Stimulated activated CD8-positive, alpha-beta memory T cell treated with anti-CD3 and anti-CD28 coated beads, Interleukin-15, amount 100 ng/mL, for 4 hours (primary cell): ENCODE measurements at places on chromosomes 3 and 15.

DNA sequence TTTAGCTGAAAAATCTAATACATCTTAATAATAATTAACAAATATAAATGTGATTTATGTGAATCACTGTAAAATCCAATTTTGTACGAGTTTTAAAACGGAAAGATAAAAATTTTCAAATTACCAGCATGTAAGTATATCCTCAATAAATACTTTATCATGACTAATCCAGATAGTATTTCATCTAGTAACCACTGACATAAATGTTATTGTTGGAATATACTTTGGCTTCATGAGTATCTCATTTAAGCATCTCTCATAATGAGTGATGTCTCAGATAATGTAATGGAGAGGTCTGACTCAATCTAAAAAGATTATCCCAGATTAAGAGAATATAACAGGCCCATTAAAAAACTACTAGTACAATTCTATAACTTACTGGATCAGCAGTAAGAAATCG is 216.3 kb downstream of the STAG1 start:
- no peak for DNase-seq

- no peak for DNase-seq
These were observed 133.6 kb downstream of the TMEM108 start for GRCh38 chr3:133171831-133172230.

GRCh38 chr15:93027413-93027812 is 61.6 kb downstream of the RGMA start:
- DNase-seq = no peak

DNA sequence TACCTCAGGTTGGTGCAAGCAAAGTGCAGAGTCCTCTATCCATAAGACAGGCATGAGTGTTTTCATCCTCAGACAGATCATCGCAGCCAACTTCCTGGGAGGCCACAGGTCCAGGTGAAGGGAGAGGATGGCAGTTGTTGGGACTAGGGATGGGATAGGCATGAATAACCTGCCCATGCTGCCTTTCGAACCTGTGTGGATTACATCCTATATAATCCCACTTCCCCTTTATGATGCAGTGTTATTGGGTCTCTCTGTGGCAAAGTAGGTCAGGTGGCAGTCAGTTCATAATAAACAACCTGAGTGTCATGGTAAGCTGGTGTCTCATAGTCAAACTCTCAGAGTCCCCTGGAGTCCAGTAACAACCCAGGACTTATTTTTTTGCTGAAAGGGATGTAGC is 40.4 kb downstream of the CCR3 start:
- no peak for DNase-seq

DNA sequence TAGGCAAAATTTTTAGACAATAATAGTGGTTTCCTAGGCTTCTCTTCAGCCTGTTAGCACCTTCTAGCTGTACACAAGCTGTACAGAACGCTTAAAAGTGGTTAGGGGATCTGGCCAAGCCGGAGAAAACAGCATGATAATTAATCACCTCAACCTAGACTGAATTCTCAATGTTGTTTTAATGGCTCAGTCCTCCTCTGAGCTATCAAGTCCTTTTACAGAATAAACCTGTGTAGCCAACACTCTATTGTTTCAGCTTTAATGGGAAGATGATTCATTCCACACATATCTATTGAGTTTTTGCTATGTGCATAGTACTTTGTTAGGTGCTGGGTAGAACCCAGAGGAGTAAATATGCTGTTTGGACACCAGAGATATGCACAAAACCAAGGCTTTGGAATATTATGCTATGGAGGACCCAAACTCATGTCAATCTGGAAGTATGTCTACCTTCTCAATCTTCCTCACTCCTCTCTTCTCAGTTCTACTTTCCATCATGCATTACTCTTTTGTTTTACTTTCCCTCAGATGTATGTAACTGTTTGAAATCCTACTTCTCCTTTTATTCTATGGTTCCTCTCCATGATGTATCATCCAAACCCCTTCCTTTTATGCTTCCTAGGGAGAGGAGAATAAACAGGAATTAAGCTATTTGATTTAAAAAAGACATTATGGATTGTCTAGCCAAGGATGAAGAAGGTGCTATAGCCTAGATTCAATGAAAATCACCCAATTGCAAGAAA is 27.6 kb upstream of the UBE2E2 start:
- no peak for DNase-seq

- DNase-seq = no peak
These were observed 27.9 kb downstream of the SOX2 start for GRCh38 chr3:181739628-181740027.

- DNase-seq = no peak
These were observed 50.6 kb downstream of the KBTBD8 start for GRCh38 chr3:67048715-67049074.

- no peak for DNase-seq
These were observed 225.1 kb upstream of the NDN start for GRCh38 chr15:23912191-23912590.

DNA sequence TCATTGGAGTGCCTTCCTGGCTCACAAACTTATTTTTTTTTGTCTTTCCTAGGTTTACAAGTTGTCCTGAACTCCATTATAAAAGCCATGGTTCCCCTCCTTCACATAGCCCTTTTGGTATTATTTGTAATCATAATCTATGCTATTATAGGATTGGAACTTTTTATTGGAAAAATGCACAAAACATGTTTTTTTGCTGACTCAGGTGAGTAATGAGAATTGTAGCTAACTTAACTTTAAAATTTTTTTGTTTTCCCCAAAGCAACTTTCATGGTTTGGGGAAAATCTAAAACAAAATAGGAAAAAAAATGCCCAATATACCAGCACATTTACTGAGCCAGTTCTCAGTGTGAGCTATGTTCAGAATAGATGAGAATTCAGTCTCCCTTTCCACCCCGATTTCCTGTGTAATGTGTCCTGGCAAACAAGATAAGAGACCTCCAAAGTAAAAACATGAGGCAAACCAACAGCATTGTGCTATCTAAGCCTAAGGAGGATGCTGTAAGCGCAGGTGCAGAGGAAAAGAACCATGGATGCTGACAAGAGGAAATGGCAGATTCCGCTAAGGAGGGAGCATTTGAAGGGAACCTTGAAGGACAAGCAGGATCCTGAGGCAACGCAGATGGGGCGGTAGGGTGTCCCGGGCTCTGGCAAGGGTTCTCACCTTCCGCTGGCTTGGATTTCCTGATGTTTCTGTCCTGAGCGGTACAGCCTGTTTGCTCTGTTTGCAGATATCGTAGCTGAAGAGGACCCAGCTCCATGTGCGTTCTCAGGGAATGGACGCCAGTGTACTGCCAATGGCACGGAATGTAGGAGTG is 171.4 kb downstream of the CACNA1D start:
- no peak for DNase-seq

DNA sequence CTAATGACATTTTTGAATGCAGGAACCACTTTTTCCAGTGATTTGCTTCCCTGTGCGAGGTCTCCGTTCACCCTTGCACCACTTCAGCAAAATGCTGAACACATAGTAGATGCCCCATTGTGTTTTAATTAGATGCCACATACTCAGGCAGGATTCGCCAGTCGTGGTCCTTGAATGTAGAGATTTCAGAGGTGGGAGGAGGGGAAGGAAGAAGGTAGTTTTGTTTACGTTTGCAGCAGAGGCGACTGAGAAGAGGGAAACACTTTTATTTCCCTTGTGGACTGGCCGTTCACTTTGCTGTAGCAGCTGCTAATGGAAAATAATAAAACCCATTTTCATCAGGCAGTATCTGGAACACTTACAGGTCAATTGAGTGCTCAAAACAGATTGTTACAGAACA is 262.8 kb upstream of the TBL1XR1 start:
- DNase-seq = no peak

GRCh38 chr3:82053236-82053635 is 291.8 kb upstream of the GBE1 start:
- DNase-seq = no peak

- DNase-seq = no peak
These were observed 66.6 kb upstream of the TLE3 start for GRCh38 chr15:70164156-70164900.

- DNase-seq = no peak
These were observed 28.6 kb upstream of the ST8SIA2 start for GRCh38 chr15:92365084-92365483.

DNA sequence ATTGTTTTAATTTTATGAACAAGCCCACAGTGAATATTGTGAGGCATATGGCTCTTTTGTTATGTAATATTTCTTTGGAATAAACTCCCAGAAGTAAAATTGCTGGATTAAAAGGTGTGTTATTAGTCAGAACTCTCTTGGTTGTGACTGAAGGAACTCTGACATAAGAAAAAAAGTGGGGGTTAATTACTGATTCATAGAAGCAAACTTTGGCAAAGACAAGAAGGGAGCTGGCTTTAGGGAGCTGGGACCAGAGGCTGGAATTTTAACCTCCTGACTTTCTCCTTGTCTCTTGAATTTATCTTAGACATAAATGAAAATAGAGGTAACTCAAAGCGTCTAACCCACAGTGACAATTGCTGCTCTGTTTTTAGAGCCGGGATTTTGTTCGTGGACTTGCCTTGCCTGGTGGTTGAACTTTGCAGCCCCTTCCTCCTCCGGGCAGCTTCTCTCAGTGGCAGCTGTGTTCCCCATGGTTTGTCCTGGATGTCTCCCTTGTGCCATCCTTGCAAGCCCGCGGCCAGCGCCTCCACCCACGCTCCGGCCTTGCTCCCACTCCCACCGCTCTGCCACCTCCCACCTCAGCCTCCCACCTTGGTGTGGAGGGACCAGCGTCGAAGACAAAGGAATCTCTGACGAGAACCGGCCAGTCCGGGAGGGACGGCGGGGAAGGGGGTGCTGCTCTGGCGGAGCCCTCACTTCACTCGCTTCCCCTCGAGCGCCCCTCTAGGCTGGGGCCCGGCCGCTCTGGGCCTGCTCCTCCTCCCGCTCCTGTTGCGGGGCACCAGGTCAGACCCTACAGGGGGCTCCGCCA is 28.0 kb downstream of the ARHGAP31 start:
- DNase-seq = no peak

DNA sequence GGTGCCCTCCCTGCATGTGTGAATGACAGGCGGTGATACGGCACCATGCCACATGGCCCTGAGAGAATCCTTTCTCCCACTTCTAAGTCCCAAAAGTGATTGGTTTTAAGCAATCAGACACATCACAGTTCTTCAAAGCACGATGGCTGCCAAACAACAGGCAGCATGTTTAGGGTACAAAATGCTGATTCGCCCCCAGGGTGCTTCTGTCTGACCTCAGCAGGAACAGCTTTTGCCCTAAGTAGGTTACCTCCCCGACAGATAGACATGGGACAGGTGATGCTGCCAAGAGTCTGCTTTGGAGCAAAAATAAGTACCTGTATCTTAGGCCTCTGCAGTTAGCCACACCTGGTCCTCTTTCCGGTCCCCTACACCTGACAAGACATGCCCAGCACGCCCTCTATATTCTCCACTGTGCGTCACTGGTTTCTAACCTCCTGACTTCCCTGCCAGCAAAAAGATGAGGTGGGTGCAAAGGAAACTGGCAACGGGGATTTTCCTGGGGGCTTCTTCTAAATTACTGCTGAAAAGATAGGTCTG is 549.8 kb downstream of the FOXP1 start:
- no peak for DNase-seq

DNA sequence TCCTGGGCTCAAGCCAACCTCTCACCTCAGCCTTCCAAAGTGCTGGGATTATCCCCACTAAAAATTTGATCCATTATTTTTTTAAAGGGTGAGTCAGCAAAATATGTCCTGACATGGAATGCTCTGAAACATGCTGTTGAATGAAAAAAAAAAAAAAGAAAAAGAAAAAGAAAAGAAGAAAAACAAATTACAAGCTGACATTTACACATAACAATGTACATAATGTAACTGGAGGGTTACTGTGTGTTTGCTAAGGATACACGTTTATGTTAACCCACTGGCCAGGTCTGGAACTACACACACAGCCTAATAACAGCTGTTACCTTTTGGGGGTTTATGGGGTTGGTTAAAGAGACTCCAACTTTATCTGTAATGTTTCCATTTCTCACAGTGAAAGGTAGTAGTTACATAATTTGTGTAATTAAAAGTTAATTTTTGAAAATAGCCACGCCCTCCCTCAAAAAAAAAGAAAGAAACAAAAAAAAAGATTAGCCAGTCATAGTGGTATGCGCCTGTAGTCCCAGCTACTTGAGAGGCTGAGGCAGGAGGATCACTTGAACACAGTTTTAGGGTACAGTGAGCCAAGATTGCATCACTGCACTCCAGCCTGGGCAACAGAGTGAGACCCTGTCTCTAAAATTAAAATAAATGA is 3.1 kb upstream of the MESP2 start:
- no peak for DNase-seq

GRCh38 chr3:180306691-180307090 is 270.0 kb upstream of the PEX5L start:
- DNase-seq = no peak

DNA sequence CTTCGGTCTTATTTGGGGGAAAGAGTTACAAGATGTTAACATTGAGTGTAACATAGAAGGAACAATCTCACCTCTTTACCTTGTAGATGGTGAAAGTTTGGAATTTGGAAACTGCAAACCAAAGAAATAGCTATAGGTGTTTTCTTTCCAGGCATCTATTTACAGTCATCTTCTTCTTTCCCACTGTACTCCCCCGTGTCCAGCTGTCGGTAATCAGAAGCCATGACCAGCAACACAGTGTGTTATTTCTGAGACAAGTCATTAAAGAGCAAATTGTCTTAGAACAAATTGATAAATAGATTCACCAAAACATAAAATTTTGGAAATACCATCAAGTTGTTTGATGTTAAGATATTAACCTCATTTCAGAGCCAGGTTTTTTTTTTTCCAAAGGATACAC is 590.5 kb upstream of the NAALADL2 start:
- no peak for DNase-seq

DNA sequence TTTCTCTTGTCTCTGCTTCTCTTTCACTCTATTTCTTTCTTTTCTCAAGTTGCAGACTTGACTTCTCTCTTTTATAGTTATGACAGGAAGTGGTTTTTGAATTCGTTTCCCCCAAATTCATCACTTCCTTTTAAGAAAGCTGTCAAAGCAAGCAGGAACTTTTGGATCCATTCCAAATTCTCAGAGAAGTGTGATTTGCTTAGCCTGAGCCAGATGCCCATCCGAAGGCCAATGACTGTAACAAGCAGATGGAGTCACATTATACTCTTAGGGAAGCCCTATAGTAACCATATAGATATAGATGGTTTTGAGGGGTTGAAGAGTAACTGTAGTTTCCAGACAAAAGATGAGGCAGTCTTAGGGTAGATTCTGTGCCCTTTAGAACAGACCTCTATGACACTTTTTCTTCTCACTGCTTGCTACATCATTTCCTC is 592.0 kb upstream of the KCNMB2 start:
- DNase-seq = no peak

DNA sequence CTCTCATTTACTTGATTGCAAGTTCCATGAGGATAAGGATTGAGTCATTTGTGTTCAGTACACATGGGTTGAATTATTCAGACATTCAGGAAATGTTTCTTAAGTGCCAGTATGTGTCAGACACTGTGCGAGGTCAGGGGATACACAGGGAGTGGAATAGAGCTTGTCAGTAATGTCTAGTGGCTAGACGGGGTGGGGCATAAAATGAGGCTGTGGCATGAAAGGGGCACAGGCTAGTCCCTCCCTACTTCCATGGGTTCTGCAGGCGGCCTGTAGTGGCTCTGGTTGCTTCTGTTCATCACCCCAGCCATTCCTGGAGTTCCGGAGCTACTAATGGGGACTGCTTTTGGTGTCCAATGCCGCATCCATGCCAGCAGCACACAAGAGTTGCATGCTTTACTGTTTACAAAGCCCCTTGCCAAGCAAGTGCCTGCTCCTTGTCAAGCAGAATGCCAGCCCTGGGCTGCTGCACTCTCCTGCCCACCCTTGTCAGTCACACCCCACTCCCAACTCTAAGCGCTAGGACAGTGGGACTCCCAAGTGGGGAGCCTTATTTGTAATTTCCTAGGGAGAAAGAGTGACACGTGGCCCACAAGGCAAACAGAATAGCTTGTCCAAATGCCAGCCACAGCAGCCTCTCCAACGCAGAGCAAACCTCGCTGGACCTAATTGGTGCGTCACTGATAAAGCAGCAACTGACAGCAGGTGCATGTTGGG is 70.8 kb downstream of the RAB11A start:
- DNase-seq = no peak
